ENCODE measurements at places on chromosomes 2 and 18.

- DNase-seq = no peak
Observed at GRCh38 chr2:120105360-120105759, 92.5 kb downstream of the EPB41L5 start.

GRCh38 chr2:101516823-101517690 lies 42.1 kb upstream of the RFX8 start:
- DNase-seq = peak; percentile 76

DNA sequence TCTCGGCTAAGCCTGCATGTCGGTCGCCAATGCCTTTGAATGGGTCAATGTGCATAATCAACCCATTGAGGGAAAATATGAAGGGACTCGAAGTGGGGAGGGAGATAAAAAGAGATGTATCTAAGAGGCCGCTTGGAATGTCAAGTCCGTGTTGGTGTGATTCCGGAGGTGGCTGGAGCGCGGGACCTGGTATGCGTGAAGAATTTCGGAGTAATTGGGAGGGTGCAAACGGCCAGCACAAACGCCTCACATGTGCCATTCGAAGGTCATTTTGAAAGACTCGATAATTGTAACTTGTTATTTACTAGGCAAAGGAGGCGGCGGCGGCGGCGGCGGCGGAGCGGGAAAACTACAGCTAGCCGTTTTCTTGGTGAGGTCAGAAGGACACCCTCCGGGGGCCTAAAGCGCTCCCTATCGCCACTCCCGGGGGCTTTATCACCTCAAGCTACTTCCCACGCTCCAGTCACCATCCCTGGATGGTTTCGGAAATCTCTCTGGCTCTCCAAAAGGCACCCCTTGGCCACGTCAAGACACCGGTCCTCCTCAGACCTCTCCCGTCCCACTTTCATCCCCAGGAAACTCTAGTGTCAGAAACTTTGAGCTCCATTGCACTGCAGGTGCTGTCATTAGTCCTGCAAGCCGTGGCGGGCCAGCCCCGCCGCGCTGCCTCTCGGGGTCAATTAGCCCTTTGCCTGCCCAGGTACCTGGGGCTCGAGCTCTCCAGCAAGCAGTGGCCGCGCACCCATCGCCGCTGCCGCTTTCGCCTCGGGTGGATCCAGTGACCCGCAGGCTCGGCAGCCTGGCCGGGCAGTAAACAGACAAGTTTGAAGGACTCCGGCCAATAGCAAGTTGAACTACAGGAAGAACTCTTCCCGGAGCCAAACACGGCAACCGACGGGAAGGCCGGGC lies 1.5 kb downstream of the ERBB4 start:
- no peak for DNase-seq

- DNase-seq = no peak
Observed at GRCh38 chr18:56627991-56628390, 10.4 kb downstream of the TXNL1 start.

GRCh38 chr2:32012872-32013271 lies 2.1 kb upstream of the MEMO1 start:
- DNase-seq = no peak

DNA sequence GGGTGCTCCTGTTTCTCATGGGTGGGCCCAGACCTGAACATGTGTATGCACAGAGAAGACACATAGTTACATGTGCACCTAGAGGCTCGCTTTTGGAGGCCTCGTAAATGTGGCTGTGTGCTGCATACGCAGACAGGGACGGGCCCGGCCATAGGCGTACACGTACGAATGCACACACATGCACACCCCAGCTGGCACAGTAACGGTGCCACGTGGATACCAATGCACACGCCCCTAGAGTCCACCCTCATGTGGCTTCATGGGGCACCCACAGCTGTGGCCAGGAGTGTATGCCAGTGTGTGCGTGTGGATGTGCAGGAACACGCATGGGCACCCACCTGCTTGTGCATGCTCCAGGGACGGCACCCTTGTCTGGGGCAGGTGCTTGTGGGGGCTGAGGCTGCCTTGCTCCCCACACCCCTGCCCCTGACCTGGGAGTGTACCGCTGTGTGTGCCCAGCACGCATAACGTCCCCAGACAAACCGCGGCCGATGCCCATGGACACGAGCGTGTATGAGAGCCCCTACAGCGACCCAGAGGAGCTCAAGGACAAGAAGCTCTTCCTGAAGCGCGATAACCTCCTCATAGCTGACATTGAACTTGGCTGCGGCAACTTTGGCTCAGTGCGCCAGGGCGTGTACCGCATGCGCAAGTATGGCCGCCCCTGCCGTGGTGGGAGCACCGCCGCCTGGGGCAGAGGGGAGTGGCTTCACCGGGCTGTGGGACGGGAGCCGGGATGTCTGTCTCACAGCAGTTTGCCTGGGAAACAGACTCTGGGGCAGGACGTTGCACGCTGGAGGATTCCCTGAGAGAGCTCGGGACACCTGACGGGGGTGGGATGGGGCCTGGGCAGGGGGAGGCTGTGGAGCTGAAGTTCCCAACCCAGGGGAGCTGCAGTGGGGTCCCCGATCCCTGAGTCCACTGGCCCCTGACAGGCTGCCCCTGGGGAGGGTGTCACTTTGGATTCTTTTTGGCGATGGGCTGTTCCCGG lies 21.0 kb downstream of the ZAP70 start:
- DNase-seq = no peak

DNA sequence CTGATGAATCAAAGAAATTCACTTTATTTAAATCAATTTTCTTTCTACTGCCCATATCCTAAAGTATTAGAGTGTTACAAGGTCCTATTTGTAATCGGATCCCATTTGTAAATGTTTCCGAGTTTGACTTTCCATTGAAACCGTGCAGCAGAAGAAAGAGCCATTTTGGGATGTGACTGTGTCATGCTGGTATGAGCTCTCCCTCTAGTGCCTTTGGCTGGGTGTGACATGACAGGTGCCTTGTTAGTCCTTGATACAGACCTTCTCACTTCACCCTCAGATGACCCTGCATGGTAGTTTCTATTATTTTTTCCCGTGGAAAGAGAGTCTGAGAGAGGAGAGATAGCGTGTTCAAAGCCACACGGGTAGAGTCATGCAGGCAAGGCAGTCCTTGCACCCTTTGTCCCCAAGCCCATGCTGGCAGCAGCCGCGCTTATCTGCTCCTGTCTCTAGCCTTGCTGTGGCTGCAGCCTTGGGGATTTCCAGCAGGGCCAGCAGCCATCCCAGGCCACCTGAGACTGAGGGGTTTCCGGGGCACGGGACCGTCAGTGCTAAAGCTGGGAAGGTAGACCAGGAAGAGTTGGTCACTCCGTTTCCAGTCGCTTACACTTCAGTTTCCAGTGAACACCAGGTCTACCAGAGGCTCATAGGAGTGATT lies 21.4 kb downstream of the CHMP1B start:
- no peak for DNase-seq

Data from SW 1271 (cell line).